Fibroblast of gingiva (primary cell): ENCODE measurements at places on chromosomes 2 and 18.

- peak; percentile 34 for DNase-seq
These were observed 923 bp downstream of the FIGLA start for GRCh38 chr2:70789304-70790135.

GRCh38 chr2:221442128-221442527 lies 130.0 kb downstream of the EPHA4 start:
- DNase-seq = no peak

- no peak for DNase-seq
These were observed 40.6 kb upstream of the RTTN start for GRCh38 chr18:70246061-70246466.

- DNase-seq = no peak
These were observed 541.7 kb downstream of the ERBB4 start for GRCh38 chr2:211996857-211997256.

DNA sequence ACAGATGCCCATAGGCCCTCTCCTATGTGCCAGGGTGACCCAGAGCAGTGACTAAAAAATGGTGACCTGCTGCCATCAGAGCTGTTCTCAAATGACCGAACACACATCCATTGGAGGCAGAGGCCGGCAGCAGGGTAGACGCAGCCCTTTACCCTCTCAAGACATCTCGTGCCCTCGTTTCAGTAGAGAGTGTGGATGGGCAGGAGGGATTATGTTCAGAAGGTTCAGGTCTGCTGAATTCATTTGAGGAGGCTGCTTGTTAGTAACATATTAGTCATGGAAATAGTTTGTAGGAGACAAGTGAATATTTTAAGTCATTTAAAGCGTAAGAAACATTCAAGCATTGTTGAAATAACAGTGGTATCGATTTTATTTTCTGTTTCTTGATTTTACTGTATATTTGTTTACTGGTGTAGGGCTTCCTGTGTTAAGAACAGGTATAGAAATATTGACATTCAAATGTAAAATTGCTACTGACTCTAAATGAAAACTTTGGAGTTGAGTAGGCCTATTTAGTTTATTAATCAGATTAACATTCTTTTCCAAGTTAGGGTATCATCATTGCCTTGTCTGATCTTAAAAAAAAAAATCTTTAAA lies 82.6 kb downstream of the ZNF532 start:
- no peak for DNase-seq

GRCh38 chr18:54210463-54210862 lies 14.0 kb downstream of the MBD2 start:
- DNase-seq = no peak

DNA sequence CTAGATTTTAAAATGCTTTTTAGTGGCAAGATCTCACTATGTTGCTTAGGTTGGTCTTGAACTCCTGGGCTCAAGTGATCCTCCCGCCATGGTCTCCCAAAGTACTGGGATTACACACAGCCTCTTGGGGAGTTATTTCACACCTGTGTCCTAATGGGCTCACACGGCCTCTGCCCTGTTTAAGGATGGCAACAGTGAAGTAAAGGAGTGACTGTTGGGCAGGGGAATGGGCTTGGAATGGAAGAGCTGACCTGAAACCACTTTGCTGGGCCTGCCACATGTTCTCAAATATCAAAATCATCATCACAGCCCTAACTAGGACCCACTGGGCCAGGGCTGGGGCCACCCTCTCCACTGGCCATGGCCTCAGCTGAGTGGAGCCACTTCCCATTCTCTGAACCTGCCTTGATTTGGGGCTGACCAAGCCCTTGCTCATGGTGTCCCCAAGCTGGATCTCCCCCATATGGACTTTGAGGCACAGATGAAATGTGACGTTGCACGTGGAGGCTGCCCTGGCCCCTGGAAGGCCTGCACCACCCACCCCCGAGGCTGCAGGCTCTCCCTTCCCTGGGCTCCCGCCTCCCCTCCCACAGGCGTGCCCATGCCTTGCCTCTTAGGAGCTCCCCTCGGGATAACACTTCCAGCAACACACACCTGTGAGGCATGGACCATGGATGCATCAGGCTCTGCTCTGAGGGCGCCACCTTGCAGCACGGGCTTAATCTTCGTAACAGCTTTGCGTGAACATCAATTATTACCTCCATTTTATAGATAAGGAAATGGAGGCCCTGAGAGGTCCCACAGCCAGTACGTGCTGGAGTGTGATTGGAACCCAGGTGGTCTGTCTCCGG lies 71.8 kb upstream of the SMAD7 start:
- no peak for DNase-seq

DNA sequence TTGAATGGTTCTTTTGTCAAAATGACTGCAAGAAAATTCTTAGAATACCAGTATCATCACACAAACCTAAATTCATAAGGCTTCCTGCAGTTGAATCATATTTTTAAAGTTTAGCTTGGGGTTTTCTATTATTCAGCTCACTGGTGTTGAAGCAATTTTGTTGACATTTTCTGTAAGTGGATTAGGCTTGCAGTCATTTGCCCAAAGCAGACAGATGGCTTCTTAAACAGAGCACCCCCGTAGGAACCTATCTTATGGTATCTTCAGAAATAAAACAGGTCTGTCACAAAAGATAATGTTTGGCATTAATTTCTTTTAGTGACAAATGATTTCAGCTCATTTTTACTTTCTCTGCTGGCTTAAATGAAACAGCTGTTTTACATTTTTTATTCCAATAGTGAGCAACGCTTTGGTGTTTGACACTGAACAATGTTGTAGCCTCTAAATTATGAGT lies 331.1 kb downstream of the PLCL1 start:
- no peak for DNase-seq

GRCh38 chr2:120680136-120680761 lies 55.4 kb upstream of the GLI2 start:
- peak; percentile 86 for DNase-seq

DNA sequence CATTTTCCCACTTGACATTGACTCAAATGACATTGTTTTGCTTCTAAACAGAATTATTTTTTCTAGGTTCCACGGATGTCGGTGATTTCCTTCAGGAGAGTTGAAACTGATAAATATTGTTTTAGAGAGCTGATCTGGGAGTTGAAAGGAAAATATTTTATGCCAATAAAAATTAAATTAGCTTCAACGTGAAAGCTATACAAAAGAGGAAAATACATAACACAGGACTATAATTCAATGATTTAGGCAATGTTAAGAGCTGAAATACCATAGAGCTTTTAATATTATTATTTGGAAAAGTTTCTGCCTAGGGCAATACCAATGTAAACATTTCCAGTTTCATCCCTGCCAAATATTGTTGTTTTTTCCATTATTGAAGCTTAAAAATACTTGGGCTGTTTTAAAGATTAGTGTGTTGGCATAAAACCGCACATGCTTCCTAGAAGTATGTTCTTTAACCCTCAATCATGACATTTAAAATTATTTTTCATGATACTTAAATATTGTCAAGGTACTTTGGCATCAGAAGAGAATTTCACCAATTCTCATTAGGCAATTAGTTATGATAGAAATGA lies 18.6 kb upstream of the PDE1A start:
- DNase-seq = peak; percentile 73

DNA sequence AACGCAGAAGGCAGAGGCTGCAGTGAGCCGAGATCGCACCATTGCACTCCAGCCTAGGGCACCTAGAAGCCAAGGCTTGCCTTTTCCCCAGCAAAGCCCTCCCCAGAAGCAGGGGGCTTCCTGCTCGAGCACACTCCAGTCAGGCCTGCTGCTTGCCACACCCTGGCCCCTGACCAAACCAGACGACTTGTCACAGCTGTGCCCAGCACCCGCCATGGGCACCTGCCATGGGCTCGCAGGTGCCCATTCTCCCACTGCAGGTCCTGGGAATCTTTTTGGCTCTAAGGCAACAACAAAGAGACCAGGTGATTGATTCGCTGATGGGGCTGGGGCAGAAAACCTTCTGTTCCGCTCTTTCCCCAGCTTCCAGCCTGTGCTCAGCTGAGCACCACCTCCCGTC lies 4.9 kb downstream of the KCNK3 start:
- DNase-seq = no peak

DNA sequence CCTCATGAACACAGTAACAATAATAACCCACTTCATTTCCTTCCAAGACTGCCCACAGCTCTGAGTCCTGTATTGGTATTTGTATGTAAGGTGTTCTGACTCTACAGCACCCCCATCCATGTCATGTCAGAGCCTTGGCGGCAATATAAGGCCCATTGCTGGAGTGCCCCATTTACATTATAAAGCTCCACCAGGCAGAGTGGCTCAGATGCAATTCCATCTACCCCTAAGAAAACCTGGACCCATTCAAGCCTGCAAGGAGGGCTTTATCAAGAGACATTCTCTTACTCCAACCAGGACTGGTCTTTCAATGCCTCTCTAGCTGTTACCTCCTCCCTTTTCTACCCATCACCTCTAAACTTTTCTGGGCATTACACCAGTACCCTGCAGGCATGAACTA lies 101.6 kb downstream of the ANTXR1 start:
- no peak for DNase-seq

DNA sequence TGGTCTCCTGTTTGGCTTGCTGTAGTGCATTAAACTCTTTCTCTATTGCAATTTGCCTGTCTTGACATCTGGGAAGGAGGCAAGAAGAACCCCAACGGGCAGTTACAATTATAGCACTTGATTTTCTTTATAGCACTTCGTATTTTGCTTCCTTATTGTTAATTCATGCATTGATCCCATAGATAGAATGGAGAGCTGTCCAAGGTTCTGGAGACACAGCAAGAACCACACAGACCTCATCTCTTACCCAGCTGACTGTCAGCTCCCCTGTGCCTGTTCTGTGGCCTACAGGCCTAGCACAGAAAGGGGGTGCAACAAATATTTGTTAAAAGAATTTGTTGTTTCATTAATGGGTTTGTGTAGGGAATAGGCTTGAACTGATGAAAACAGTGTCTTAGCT lies 194.3 kb downstream of the GALNT1 start:
- DNase-seq = no peak

GRCh38 chr2:50754514-50754913 lies 277.4 kb downstream of the NRXN1 start:
- no peak for DNase-seq

- DNase-seq = peak; percentile 88
These were observed 229.1 kb upstream of the FN1 start for GRCh38 chr2:215664847-215665525.
